Non-pigmented ciliary epithelial cell (primary cell): ENCODE measurements at places on chromosomes 3 and 15.

- no peak for DNase-seq
Measured at GRCh38 chr3:98821063-98821462, 57.9 kb downstream of the ST3GAL6 start.

DNA sequence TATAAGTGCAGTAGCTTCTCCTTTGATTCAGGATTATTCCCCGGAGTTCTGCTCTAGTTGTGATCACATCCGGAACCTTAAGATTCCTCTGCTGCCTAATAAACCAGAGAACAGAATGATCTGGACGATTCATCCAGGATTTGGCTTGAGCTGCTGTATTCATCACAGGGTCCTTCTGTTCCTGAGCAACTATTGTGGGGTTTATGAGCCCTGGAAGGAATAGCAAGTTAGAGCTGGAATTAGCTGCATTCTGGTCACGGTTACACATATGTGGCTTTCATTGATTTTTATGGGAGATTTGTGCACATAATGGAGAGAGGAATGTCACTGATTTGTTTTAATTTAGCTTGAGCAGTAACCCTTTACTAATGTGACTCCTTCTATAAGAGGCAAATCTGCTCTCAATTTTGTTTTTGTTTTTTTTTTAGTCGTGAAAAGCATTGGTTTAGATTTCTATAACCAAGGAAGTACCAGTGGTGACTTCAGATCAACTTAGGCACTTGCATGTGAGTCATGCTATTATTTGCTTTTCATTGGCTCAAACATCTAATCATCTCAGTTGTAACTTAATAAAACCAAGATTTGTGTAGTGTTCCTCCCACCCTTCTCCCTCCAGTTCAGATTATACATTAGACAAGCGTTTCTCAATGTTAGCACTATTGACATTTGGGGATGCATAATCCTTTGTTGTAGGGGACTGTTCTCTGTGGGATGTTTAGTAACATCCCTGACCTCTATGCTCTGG lies 148.5 kb downstream of the OTOL1 start:
- no peak for DNase-seq

GRCh38 chr15:63874616-63875015 lies 40.9 kb upstream of the HERC1 start:
- no peak for DNase-seq

DNA sequence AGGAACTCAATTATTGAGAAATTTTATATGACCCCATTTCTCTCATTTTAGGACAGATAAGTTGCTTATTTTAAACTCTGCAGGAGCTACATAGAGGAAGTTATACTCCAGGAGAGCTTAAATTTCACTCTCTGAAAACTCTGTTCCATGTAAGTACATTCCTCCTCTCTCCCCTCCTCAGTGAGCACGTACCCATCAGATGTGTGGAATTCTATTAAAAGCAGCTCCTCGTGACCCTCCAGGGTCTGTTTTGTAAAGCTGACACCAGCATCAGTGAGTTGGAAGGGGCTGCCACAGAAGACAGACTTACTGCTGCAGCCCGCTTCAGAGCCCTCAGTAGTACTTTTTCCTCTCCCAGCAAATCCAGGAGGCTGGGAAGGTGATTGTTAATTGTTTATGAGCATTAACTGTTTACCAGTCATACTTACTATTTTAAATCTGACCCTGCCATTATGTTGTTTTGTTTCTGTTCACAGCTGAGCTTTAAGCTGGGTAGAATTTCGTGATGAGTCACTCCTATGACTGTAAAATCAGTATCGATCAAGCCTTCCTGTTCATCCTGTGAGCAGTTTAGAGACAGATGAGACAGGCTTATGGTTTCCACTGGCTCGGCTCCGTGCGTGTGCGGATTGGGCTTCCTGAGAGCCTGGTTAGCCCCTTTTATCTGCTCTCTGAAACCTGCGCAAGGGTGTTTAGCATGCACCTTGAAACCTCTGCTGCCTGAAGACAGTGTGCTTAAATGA lies 20.4 kb downstream of the IGF1R start:
- no peak for DNase-seq

DNA sequence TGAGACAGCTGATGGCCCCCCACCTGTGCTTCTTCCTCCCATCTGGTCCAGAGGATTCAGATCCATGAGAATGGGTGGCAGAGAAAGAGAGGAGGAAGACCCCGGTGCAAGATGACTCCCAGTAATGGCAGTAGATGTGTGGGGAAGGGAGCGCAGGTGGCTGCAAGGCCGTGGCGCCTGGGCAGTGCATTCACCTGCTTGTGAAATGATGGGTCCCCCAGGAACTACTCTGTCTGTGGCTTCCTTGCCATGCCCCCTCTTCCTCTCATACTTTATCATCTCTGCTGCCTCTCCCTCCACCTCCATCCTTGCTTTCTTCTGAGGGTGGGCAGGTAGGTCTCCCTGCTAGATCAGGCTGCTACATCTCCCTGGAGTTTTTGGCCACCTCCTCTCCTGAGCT lies 23.3 kb downstream of the ZNF710 start:
- no peak for DNase-seq
